Keratinocyte (primary cell): ENCODE measurements at places on chromosomes 7 and 10. TPM values are rescaled to one million over a fixed set of nuclear protein-coding genes. Genes with fewer than 3 reads are reported as not detected.

The NUDT5 gene
- polyA plus RNA-seq, result 98.9 to 125 TPM (median 100 TPM) in 3 replicates

GRCh38 chr10:119526621-119527592 lies 15.6 kb downstream of the RGS10 start:
- no peak for DNase-seq

DNA sequence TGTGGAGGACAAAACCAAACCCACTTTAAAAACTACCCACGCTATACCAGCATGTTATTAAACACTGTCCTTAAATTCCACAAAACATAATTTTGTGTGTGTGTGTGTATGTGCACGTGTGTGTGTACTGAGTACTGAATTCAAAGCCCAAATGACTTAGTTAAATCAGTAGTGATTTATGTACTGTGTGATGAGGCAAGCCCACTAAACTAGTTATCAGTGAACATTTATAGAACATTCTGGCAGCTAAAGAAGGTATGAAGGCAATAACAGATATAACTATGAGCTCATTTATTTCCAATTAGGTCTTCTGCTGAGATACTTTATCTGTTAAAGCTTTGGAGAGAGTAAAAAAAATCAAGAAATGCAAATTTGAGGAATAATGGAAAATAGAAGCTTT lies 115.1 kb downstream of the CPED1 start:
- DNase-seq, result no peak

DNA sequence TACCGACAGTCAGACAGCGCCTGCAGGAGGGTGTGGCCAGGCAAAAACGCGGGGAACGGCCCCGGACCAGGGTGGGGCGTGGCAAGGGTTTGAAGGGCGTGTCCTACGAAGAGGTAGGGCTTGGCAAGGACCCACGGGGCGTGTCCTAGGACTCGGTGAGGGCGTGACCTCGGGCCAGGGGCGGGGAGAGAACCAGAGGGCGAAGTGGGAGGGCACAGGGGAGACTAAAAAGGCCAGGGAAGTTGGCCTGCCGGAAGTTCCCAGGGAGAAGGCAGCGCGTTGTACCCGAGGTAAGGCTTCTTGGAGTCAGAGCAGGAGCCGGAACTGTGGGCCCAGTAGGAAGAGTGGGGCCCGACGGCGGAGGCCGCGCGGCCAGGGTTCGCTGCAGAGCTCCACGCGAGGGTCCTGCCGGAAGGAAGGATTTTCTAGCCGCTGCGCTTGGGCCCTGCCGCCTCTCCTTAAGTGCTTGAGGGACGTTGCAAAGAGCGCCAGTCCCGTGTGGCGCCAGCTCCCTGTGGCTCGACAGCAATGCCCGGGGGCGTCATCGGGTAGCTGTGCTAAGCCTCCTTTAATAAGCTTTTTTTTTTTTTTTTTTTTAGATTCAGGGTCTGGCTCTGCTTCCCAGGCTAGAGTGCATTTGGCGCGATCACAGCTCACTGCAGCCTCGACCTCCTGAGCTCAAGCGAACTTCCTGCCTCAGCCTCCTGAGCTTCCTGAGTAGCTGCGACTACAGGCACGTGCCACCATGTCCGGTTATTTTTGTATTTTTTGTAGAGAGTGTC lies at the start of gene PTER:
Gene PTER (plus strand): TSS at position 253 of the 782 bp plus-strand sequence. CDS start 47,375 bp downstream, outside the sequence.
- DNase-seq, result peak; percentile 85
